T-helper 17 cell (primary cell): ENCODE measurements at places on chromosomes 2 and 18. TPM values are rescaled to one million over a fixed set of nuclear protein-coding genes. Genes with fewer than 3 reads are reported as not detected.

DNA sequence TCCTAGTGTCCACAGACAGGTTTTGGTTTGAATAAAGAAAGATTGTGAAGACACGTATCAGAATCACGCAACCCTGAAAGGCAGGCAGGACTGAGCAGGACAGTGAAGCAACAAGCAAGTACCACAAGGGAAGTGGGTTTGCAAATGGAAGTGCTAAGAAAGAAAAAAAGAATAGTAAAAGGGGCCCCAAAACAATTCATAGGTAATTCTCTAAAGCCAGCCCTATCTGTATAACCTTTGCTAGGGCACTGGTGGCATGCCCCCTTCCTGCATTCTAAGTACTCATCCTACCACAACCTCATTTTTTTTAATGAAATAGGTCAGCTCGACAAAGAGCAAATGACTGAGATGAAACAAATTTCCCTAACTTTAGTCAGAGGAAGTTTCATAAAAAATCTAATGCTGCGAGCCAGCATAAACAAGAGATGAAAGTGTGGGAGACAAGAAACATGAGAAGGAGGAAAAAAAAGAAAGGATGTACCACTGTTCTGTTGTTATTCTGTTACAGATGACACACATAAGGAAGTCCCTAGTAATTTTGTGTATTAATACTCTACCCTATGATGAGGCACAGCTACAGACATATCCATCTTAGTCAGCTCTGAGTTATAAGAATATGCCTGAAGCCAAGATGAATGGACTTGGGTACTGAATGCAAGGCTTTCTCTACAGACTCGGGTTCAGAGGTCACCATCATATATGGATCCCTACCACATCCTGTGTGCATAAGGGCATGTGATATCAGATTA, 32.2 kb downstream of the IKZF2 start:
- no peak for DNase-seq

GRCh38 chr2:60577682-60578283, 24.3 kb upstream of the BCL11A start:
- no peak for DNase-seq

The LINC00305 gene
- total RNA-seq = not detected

The TACR1 gene
- total RNA-seq = not detected

DNA sequence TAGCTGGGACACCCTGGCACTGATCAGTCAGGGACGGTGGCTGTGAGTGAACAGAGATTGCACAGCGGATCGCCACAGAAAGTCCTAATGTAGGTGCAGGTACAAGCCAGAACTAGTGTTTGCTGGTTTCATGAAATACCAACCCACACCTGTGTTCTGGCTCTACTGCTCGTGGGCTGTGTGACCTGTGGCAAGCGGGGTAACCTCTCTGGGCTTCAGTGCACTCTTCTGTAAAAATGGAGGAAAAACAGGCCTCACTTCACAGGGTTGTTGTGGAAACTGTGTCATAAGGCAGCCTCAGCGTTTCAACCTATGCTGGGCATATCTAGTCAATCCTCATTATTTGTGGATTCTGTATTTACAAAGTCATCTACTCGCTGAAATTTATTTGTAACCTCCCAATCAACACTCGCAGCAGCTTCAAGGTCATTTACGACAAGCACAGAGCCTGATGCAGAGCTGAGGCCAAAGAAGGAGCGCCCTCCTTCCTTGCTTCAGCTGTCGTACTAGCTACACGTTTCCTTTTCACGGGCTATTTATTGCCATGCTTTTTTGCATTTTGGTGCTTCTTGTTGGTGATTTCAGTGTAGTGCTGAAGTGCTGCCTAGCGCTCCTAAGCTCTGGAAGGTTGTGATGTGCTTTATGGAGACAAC, 30.0 kb downstream of the GPR45 start:
- no peak for DNase-seq

DNA sequence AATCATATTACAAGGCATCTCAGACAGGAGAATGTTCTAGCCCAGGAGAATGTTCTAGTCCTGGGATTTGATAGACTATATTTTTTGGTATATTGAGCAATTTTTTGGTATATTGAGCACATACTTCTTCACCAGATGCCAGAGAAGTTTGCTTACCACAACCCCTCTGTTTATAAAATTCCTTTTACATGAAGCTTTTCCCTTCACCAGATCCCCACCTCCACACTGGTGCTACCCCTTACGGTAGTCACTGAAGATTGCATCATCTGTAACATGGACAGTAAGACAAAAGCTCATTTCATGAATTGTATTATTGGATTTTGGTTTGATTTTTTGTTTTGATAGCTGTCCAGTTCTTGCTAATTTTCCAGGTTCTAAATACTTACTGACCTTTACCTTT, 7.2 kb upstream of the HNMT start:
- DNase-seq = no peak

DNA sequence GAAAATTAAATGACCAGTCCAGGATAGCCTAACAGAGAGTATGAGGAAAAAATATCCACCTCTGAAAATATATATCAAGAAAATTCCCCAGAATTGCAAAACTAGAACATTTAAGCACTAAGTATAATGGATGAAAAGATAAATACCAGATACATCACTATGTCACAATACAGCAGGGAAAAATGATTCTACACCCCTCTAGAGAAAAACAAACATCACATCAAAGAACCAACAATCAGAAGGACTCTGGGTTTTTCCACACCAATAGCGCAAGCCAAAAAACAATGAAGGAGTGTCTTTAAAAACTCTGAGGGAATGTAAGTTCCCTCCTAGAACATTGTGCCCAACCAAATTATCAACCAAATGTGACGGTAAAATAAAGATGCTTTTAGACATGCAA, 13.7 kb downstream of the BUB1 start:
- no peak for DNase-seq

- DNase-seq = no peak
Observed at GRCh38 chr18:24052053-24052452, 37.5 kb downstream of the TTC39C start.

DNA sequence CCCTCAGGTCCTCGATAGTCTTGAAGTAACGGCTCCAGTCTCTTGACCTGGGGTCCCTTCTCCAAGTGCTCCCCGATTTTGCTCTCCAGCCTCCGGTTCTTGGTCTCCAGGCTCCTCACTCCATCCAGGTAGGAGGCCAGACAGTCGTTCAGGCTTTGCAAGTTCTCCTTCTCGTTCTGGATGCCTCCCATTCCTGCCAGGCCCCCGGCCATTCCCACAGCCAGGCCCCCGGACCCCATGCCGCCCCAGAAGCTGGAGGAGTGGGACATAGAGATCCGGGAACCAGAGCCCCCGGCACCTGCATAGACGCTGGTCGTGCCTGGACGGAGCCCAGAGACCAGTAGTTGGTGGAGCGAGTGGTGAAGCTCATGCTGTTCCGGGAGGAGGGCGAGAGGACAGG, 29.0 kb upstream of the RAB31 start:
- DNase-seq = no peak

The MYL1 gene
- not detected for total RNA-seq

- no peak for DNase-seq
Observed at GRCh38 chr2:162113776-162114168, 38.3 kb downstream of the GCG start.

DNA sequence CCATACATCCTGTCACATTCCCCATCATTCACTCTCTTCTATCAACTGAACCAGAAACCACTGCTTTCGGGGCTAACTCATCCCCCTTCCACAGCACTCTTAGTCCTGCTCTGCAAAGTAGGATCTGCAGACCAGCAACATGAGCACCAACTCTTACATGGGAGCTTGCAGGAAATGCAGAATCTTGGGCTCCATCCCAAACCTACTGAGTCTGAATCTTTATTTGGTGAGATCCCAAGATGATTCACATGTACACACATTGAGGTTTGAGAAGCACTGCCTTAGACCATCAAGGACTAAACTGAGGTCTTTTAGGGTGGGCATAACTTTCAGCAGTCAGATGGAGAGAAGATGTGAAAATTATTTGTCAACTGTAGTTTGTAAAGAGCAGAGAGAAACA, 235.6 kb upstream of the EPHA4 start:
- DNase-seq = no peak

The SIX3 gene
- not detected for total RNA-seq

GRCh38 chr2:119425620-119426395, 5.8 kb upstream of the TMEM37 start:
- no peak for DNase-seq

DNA sequence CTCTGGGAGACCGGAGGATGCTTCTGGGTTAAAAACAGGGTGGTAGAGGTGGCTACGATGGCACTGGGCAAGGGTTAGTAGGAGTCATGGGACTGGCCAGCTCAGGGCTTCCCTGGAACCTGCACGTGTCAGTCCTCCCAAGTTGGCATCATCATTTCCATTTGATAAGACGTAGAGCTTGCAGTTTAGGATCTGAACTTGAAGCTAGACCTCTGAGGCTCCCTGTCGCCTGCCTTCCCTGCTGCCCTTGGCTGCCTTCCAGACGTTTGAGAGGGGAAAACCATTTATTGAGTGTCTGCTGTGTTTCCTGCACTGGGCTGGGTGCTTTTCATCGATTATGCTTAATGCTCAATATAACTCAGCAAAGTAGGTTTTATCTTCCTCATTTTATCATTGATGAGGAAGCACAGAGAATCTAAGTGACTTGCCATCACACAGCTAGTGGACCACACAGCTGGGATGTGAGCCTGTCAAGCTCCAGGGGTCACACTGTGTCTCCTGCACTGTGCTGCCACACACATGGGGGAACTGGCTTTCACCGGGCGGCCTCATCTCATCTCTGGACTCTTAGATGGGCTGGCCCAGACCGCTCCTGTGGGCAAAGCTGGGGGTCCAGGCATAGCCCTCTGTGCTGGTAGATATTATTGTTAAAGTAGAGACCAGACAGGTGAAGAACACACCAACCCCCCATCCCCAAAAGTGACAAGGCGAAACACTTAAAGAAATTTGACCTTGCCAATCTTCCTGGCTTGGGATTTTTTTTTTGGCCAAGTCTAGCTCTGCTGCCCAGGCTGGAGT, 7.8 kb downstream of the NT5DC4 start:
- DNase-seq = no peak

The INHBB gene
- not detected for total RNA-seq

- no peak for DNase-seq
Observed at GRCh38 chr2:18966131-18966530, 376.8 kb upstream of the NT5C1B start.

The DSG4 gene
- total RNA-seq = not detected

- DNase-seq = no peak
Observed at GRCh38 chr2:212811036-212811805, 272.6 kb upstream of the ERBB4 start.

- DNase-seq = no peak
Observed at GRCh38 chr2:42052702-42053481, 5.1 kb downstream of the PKDCC start.

DNA sequence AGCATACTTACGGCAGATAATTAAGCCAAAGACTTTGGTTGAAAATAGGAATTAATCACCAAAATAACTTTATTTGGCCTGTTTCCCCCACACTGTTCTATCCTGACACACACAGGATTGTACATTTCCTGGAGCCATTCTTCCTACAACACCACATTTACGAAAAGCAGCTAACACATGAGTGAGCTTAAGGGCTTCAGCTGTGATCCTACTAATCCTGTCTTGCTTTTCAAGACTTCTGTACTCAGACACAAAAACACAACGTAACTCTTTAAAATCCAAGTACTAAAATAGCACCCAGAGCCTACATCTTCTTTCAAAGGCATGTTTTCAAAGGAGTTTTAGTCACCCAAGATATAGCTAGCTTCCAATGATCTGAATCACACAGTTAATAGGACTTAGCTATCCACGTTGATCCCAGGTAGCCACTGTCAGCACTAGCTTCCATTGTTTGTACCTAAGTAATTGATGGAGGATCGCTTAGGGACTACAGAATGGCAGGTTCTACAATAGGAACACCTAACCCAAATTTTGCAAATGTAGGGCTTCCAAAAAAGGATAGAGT, 42.8 kb upstream of the TTC39C start:
- no peak for DNase-seq

- DNase-seq = no peak
Observed at GRCh38 chr2:128638341-128639119, 319.9 kb upstream of the HS6ST1 start.

DNA sequence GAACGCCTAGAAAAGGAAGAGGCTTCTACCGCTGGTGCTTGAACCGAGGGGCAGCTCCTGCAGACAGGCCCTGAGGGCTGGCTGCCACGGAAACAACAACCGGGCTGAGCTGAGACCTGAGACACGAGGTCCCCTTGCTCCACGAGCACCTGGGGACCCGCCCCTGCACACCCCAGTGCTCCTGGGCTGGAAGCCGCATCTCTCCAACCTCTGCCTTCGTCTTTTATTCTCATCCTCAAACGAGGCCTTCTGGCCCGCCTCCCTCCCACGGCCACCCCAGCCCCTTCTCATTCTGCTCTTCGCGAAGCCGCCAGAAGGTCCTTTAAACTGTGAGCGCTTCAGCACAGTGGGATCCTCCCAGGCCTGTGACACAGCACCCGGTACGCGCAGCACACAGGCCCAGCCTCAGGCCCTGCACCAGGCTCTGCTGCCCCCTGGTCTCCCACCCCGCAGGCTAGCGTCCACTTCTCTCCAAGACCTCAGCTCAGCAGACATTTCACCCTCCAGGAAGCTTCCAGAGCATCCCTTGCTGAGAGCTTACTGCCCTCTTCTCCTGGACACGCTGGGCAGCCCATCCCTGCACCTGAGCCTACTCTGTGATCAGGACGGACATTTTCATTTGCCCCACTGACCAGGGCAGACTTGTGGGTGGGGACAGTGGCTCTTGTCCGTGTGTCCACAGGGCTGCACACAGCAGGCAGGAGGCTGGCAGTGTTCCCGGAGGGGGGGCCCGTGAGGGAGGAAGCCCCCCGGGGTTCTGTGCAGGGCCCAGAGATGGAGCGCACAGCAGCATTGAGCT, 149.7 kb downstream of the PXDN start:
- no peak for DNase-seq

GRCh38 chr2:48943436-48943835, 187.9 kb upstream of the LHCGR start:
- no peak for DNase-seq

DNA sequence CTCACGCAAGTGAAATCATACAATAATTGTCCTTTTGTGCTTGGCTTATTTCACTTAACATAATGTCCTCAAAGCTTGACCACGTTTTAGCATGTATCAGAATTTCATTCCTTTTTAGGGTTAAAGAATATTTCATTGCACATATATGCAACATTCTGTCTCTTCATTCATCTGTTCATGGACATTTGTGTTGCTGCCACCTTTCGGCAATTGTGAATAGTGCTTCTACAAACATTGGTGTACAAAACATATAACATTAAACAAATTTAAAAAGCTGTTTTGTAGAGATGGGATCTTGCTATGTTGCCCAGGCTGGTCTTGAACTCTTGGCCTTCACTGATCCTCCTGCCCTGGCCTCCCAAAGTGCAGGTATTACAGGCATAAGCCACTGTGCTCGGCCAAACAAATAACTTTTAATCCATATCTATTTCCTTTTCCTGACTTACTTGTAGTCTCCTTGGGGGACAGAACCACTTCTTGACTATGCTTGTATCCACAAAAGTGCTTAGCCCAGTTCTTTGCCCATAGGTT, 209.3 kb downstream of the SLC4A3 start:
- DNase-seq = no peak
